ENCODE measurements at places on chromosomes 6 and 20.

DNA sequence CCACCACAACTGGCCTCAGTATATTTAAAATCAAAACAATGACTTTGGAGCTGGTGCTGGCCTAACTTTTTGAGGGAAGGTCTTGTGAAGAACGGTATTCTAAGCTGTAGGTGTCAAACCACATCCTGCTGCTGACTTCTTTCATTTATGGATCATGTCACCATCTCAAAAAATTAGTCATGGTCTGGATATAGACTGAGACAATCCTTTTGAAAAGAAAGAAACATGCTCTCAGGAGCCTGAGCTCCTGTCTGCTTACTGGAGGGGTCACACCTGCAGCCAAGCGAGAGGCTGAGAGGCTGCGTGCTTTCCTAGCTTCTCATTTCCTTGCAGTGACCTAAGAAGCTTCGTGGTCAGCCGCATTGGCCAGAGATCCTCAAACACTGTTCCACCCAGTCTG is 55.2 kb downstream of the TIAM2 start:
- DNase-seq, result no peak

- DNase-seq, result peak; percentile 86
Measured at GRCh38 chr20:20096421-20096820, 44.1 kb downstream of the CFAP61 start.

GRCh38 chr20:59750209-59750840 is 146.0 kb downstream of the PHACTR3 start:
- DNase-seq, result no peak

DNA sequence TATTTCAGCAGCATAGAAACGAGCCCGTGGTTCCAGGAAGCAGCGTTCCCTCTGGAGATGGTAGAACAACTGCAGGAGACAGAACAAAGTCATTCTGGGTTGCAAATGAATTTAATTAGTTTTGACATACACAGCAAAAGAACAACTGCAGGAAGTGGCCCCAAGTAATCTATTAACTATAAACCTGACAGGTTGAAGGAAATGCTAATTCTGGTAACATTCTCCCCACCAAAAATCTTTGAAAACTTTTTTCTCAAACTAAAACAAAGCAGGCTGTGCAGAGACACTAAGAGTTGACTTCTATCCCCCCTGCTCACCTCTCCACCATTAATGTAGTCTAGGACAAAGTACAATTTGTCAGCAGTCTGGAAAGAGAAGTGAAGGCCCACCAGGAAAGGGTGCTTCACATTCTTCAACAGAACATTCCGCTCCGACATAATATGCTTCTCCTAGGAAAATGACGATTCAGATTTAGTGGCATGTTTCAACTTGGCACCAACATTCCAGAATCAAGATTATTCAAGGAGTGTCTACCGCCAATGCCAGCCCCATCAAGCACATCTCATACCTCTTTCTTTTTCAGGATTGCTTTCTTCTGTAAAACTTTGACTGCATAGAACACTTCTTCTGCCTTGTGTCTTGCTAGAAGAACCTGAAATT is 120.4 kb upstream of the SLC2A12 start:
- no peak for DNase-seq

DNA sequence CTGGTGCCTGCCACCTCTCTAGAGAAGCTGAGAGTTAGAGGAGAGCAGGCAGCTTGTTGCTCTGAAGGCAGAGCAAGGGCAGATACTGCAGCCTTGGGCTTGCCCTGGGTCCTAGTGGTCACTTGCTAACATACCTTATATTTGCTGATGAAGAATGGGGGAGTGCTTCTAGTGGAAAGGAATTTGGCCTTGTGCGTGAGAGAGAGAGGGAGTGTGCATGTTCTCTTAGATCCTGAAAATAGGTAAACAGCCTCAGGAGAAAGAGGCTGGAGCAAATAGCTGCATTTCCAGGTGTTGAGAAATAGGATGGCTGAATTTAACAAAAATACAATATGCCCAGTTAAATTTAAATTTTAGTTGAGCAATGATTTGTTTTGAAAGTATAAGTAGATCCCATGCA is 724.5 kb upstream of the FLRT3 start:
- no peak for DNase-seq

DNA sequence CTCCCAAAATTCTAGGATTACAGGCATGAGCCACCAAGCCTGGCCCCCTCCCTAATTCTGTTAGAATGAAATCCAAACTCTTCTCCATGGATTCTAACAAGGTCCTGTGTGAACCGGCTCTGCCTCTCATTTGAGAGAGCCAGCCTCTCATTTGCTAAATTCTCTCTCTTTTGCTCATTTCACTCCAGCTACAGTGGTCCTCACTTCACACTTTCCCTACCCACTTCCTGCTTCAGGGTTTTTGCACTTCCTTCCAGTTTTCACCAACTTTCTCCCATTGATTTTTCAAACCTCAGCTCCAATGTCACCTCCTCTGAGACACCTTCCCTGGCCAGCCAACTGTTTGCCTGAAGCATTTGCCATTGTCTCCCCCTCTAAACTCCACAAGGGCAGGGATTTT is 5.1 kb downstream of the COX4I2 start:
- DNase-seq, result no peak

DNA sequence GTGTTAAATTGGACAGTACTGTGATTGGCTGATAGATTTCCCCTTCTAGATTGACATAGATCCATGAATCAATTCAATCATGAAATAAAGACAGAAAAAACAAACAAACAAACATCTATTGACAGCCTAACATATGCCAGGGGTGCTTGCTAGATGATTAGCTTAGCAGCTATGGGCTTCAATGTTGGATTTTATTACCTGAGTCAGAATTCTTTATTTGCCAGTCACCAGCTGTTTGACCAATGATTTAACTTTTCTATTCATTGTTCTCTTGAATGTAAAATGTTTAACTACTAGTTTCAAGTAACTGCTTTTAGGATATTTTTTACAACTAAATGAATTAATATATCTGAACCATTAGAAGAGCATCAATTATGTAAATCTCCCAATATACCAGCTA is 901.3 kb upstream of the CITED2 start:
- no peak for DNase-seq

DNA sequence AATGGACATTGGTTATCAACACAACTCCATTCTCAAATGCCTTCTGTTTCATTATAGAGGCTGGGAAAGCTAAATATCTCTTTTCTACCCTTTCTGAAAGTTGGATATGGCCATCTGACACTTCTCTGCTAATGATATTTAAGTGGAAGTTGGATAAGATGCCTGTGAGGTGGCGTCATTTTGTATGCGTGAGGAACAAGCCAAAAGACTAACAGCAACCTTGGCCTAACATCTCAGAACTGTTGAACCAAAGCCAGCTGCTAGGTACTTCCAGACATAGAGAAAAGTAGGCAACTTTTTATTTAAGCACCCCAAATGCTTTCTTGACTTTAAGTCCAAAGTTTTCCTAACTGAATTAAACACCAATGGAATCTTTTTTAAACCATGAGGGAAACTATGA is 708.4 kb downstream of the CD109 start:
- DNase-seq, result no peak

- no peak for DNase-seq
Measured at GRCh38 chr6:161115468-161115867, 123.9 kb downstream of the MAP3K4 start.

DNA sequence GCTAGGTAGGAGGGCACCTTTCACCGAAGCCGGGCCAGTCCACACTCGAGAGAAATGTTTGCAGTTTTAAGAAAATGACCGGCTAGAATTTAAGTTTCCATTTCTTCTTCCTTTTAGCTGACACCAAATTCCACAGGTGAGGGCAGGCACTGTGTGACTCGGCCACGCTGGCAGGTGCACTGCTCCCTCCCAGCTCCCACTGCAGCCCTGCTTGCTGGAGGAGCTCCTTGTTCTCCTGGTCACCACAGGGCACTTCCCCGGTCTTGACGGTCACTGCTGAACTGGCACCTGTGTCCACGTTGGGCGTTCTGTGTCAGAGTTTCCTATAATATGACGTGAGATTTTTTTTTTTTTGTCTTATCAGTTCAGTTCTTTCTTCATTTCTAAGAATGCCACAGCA is 3.6 kb upstream of the KIF25 start:
- no peak for DNase-seq

GRCh38 chr6:95091823-95092436 is 485.4 kb upstream of the MANEA start:
- no peak for DNase-seq

GRCh38 chr6:40386200-40386599 is 201.0 kb downstream of the LRFN2 start:
- no peak for DNase-seq

DNA sequence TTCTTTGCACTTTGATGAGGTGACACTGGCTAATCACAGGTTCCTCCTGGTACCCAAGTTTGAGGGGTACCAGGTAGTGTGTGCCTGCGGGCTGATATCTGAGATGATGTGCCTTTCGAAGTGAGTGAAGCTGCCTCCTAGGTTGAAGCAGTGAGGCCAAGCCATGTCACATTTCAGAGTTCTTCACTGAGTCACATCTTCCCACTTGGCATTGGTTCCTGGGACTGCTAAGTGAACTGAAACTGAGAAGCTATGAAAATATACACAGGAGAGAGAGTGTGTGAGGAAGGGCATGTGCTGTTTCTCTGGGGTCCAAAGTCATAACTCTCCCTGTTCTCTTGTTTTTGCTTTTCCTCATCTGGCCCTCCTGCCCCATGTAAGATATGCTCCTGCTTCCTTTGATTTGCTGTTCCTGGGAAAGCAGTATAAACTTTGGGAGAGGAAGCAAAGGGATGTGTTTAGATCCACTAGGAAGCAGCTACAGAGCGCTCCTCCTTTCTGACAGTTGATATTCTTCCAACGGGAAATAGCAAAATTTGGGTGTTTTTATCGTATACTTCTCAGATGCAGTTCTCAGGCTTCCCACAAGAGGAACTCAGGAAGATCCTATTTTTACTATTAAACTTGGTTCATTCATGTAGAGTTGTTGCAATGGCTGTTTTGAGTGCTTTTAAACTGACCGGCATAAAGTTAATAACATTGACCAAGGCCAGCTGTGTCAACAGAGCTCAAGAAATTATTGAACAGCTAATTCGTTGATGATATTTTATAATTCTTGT is 153.7 kb downstream of the MOXD1 start:
- DNase-seq, result no peak

DNA sequence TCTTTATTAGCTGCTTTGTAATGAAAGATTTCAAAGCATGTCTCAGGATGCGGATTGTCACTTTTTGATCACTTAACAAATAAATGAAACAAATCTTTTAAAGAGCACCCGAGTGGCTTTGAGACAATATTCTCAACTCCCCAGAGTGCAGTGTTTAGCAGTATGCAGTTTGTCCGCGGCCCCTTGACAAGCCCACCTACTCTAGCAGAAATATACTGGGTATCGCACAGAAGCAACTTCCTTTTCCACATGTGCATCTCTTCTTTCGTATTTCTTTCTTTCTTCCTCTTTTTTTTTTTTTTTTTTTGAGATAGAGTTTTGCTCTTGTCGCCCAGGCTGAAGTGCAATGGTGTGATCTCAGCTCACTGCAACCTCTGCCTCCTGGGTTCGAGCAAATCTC is 84.5 kb upstream of the FAM184A start:
- no peak for DNase-seq

GRCh38 chr6:114085211-114085610 is 114.3 kb upstream of the HDAC2 start:
- no peak for DNase-seq

DNA sequence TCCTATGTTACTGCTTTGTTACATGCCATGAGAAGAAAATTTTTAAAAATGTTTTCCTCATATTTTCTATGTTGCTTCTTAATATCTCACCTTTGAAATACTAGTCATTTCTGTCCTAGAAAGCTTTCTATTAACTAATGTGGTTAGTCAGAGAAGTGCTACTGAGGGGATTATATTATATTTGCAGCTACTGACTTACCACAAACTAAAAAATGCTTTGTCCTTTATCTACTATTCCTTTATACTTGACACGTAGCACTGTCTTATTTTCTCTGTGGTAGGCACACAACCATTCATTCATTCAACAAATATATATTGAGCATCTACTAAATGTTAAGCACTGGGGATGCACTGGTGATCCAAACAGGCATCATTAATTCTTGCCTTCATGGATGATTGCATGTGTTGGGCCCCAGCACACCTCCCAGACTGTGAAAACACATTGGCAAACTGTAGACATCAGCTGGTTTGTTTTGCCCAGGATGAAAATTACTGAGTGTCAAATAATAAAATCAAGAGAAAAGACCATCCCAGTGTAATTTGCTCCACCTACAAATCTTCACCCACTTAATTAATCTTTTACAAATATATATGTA is 10.7 kb upstream of the MLIP start:
- no peak for DNase-seq

- no peak for DNase-seq
Measured at GRCh38 chr6:52929321-52930164, 20.0 kb upstream of the GSTA3 start.

GRCh38 chr6:30322527-30323501 is 3.9 kb upstream of the TRIM39 start:
- no peak for DNase-seq

DNA sequence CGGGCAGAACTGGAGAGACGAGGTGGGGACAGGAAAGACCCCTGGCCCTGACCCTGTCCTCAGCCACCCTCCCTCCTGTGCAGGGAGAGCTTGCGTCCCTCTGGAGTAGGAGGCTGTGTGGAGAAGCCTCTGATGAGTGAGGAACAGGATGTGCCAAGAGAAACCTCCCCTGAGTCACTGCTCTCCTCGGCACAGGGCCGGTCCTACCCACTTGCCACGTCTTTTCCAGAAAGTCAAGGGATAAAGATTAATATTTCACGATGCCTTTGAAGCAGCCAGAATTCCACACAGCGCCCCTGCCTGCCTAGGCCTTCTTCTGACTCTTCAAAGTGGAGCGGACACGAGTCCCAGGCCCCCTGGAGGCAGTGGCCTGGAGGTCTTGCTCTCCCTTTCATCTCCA is 34.9 kb upstream of the THBS2 start:
- DNase-seq, result no peak

DNA sequence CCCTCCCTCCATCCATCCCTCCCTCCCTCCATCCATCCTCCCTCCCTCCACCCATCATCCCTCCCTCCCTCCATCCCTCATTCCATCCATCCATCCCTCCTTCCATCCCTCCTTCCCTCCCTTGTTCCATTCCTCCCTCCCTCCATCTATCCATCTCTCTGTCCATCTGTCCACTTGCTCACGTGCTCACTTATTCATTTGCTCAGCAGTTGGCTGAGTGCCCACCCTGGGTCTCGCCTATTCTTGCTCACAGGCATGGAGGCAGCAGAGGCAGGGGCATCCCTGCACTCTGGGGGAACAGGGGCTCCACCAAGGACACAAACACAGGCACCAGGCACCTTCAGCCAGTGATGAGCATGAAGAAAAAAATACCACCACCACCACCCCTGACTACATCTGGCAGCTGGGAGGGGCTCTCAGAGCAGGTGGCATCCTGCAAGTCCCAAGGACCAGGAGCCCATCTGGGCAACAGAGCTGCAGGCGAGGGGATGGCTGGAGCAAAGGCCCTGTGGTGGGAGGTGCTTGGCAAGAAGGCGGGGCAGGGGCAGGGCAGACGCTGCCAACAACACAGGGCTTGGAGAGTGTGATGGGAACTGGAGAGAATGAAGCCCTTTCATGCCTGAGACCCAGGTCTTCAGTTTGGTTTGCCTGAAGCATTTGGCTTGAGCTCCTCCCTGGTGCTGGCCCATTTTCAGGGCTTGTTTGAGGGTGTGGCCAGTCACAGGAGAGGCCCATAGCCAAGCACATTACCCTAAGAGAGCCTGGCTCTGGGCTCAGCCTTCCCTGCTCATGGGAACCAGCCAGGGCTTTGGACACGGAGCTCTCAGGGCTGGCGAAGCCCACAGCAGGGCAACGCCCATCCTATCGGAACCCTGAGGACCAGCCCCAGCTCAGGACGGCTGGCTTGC is 40.2 kb upstream of the MRGBP start:
- no peak for DNase-seq

GRCh38 chr6:125747589-125748405 is 1.6 kb upstream of the HEY2 start:
- DNase-seq, result peak; percentile 37

All from dorsolateral prefrontal cortex (tissue), 122 donors.